Smooth muscle cell of the brain vasculature (primary cell): ENCODE measurements at places on chromosomes 5 and 9.

DNA sequence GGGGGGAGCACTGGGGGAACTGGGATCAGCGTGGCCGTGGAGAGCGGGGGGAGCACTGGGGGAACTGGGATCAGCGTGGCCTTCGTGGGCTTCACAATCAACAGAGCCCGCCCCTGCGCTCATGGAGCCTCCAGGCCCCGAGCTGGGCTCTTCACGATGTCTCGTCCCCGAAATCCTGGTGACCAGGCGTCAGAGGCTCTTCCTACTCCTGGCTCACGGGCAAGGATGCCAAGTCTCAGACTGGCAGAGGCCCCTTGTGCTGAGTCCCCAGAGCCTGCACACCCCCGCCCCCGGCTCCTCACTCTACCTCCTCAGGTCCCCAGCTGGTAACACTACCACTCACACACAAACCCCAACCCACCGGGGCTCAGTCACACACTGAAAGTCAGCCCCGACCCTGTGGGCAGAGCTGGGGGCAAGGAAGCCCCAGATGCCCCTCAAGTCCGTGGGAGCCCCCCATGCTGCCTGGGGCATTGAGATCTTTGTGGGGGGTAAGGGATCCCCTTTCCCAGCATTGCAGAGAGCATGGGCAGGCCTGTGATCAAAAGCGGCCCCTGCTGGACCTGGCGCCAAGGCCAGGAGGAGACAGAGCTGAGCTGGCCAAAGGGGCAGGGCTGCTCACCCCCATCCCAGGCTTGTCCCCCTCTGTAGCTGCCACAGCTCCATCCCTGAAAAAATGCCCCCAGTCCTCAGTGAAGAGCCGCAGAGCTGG, 26.7 kb downstream of the LHX3 start:
- DNase-seq = no peak

DNA sequence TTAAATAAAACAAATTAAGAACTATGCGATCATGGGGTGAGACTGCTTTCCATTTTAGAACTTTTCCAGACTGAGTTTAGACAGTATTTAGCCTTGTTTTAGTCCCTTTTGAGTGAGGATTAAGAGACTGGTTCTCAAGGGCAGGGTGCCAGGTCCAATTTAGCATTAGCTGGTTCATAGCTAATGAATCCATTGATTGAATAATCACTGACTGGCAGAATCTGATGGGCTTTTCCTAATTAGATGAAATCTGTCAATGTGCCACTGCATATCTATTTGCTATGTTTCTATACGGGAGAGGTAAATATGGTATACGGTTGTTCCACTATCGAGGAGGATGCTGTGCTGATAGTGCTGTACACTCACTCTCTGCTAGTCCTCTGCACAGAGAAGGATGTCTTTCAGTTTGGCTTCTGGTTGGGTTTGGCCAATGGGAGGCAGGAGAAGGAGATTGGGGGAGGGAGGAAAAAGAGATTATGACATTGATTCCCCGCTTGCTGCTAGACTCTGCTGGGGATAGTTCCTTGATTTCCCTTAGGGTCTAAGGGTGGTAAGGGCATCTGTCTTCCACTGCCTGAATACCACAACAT, 496.6 kb downstream of the CTNND2 start:
- no peak for DNase-seq

GRCh38 chr9:108225149-108225800, 630.5 kb downstream of the ACTL7B start:
- DNase-seq = no peak

GRCh38 chr9:14296495-14297113, 17.3 kb downstream of the NFIB start:
- no peak for DNase-seq

- DNase-seq = no peak
Observed at GRCh38 chr5:176822041-176822792, 11.9 kb downstream of the UNC5A start.

- DNase-seq = no peak
Observed at GRCh38 chr9:108396193-108396592, 459.6 kb downstream of the ACTL7B start.

GRCh38 chr5:100424787-100425186, 110.4 kb upstream of the FAM174A start:
- DNase-seq = no peak

- no peak for DNase-seq
Observed at GRCh38 chr9:90064248-90064647, 459.4 kb downstream of the GADD45G start.

- no peak for DNase-seq
Observed at GRCh38 chr5:89065919-89066318, 182.9 kb upstream of the MEF2C start.

DNA sequence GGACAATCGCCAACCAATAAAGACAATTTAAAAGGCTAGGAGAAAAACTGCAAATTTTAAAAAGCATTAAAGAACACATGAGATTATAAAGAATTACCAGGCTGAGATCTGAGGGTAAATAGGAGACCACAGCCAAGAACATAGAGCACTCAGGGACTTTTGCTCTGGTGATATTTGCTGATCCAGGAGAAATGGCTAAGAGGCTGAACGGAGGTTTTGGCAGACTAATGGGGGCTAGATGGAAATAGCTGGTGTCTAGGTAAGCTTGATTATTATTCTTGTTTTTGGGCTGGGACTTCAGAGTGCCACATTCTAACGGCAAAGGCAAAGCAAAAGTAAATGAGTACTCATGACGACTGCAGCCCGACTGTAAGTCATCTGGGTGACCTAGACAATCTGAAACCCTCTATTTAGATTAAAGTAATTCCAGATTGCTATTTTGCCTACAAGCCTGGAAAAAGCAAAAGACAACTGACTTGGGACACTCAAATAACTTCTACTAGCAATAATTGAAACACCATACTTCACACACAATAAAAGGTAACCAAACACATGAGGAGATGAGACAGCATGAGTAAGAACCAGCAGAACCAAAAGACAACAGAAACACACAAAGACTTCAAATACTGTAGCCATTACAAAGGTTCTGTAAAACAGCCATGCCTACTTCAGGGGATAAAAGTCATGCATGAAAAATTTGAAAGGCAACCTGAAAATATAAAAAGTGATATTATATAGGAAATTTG, 68.8 kb downstream of the JAKMIP2 start:
- DNase-seq = no peak

DNA sequence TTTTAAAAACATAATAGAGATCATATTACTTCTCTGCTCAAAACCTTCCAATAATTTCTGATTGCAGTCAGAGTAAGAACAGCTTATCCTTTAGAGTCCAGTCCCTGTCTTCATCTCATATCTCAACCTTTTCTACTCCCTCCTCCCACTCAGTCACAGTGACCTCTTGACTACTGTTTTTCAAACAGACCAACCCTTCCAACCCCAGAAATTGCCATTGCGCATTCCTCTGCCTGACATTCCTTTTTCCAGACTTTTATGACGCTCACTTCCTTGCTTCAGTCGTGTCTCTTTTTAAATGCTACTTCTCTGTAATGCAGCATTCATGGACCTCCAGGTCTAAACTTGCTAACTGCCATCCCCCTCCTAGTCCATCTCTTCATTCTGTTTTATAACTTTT, 800.5 kb downstream of the BRINP1 start:
- no peak for DNase-seq

DNA sequence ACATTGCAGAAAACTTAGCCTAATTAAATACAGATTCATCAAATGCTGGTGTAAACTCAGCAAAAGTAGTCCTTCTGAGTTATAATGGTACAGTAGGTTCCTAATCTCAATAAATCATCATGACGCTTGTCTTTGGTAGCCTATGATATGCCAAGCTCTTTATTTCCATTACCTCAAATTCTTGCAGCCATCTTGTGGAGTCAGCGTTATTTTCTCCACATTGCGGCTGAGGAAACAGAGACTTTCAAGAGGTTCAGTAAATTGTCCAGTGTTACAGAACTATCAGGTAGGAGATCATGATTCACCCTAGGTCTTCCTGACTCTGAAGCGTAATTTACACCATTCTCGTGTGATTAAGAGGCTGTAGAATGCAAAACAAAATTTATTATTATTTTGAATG, 237.2 kb downstream of the PCSK5 start:
- no peak for DNase-seq

- DNase-seq = no peak
Observed at GRCh38 chr9:130660326-130660682, 4.1 kb upstream of the PRDM12 start.

DNA sequence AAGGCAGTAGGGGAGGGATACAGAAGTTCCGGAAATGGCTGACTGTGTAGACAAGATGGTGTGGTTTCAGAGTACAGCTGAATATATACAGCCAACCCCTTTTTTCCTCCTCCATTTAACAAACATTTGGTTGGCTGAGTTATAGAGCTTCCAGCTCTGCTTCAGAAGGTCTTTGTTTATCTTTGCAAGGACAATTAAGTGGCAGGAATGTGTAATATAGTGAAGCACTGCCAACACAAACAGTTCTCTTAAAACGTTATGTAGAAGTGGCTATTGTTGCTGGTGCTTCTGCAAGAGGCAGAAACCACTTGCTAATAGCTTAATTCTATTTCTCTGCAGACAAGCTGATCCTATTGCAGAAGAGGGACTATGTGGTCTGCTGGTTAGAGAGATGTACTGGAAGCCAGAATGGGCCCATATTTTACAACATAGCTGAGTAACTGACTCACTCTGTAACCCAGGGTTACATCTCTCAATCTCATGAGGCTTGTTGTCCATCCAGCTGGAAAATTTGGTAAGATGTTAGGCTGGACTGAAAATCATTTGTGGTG, 62.7 kb upstream of the OSMR start:
- DNase-seq = peak; percentile 69

DNA sequence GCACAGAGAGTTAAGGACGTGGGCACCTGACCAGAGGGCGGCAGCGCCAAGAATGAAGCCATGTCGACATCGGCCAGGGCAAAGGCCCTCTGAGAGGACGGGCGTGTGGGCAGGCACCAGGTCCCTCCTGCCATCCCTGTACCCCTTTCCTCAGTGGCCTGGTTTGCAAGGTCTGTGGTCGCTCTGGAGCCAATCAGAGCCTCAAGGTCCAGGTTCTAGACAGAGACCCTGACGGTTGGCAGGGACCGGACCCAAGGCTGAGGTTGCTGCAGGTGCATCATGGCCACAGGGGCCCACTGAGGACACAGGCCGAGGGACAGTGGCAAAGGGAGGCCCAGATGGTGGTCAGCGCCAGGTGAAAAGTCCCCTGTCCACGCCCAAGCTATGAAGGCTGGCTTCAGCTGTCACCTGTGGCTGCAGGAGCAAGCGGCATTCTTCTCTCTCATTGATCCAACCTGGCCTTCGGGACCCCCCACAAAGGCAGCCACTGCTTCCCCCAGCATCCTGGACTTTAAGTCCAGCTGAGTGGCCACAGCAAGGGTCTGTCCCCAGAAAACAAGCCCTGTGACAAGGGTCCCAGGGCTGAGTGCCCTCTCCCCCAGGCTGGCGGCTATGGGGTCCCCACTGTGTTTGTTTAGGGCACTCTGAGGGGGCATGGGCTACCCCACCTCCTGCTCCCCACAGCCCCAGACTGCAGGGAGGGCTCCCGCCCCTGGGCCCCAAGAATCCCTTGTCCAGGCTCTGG, 48.9 kb downstream of the VAV2 start:
- no peak for DNase-seq

DNA sequence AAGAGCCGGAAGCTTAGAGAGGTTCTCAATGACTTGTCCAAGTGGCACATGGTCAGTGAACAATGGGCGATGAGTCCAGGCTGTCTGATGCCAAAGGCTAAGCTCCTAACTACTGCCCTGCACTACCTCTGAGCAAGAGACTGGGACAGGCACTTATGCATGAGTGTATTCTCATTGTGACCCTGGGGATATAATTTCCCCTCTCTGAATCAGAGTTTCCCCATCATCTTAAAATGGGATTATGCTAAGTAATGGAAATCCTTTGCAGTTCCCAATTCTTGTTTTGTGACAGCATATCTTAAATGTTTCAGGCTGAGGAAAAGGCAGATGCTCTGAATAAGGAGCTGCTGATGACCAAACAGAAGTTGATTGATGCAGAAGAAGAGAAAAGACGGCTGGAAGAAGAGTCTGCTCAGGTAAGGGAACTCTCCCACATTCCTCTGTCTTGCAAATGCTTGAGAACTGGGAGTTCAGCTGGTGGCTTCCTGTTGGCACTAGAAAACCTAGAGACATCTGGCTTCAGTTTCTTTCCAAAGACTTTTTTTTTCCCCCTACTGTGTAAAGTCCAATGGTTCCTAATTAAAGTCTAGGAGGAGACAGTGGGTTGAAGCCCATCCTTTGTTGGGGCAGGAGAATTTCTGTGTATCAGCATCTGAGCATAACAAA, 64.1 kb downstream of the GPR21 start:
- DNase-seq = no peak

- no peak for DNase-seq
Observed at GRCh38 chr5:158756871-158757270, 342.8 kb downstream of the EBF1 start.

- DNase-seq = no peak
Observed at GRCh38 chr5:178460174-178460573, 130.0 kb downstream of the COL23A1 start.

DNA sequence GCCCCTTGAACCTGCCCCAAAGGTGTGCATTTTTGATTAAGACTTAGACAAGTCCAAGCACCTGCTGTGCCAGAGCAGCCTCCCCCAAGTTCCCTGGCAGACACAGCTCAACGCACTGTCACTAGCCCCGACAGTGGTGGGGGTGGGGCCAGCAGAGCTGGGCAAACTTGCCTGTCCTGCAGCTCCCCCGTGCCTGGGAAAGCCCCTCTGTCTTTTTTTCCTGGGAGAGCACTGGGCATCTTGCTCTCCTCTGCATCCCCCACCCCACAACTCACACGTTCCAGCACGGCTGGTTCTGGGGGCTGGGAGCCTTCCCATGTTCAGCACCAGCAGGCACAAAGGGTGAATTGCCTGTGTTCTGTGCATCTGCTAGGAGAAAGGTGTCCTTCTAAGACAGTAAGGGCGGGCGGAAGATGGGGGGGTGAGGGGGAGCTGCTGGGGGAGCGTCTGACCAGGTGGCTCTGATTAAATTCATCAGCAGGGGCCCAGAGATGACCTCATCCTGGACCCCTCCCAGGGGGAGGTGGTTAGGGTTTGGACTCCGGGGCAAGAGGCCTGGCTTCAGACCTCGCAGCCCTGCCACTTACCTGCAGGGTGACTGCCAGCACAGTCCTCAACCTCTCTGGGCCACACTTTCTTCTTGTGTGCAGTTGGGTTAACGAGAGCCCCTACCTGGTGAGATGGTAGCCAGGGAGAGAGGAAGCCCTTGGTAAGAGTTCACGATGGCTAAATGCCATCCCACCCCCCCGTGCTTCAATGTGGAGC, 23.5 kb downstream of the HMCN2 start:
- no peak for DNase-seq

DNA sequence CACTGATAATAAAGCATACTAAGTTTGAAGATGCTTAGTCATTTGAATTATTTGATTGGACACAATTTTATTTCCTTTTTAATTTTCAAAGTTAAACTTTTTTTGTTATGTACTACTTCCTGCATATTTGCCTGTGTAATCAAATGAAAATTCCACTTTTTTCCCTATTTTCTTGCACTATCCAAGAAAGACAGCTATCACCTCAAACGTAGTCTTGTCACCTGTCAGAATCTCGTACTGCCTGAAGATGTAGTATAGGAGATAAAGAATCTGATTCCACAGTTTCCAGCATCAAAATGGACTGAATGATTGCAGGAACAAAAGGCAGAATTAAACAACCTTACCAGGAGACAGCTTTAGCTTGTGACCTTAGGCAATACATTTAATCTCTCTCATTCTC, 818.8 kb downstream of the MAT2B start:
- no peak for DNase-seq

- DNase-seq = no peak
Observed at GRCh38 chr5:76383126-76383832, 19.8 kb upstream of the IQGAP2 start.
